Panc1 (cell line): ENCODE measurements at places on chromosomes 3 and 15. TPM values are rescaled to one million over a fixed set of nuclear protein-coding genes. Genes with fewer than 3 reads are reported as not detected.
A peak's percentile ranks its signal among the peaks of the same experiment; 100 is the strongest.

ABI3BP gene
- 0.21 TPM for total RNA-seq

TEX9 gene
- 4.1 TPM for total RNA-seq

MRPL47 gene
- 58.7 TPM for total RNA-seq

ZIC4 gene
- not detected for total RNA-seq

CYP8B1 gene
- total RNA-seq = 0.08 TPM

LRRN1 gene
- total RNA-seq = 0.13 TPM

POLQ gene
- total RNA-seq = 11.9 TPM

LMLN gene
- total RNA-seq = 21.8 TPM

- DNase-seq = no peak
Observed at GRCh38 chr3:71133865-71134264, 449.7 kb downstream of the FOXP1 start.

- no peak for DNase-seq
Observed at GRCh38 chr3:41369838-41370237, 170.5 kb downstream of the CTNNB1 start.

GRCh38 chr3:15271785-15272381, 60.5 kb downstream of the SH3BP5 start:
- DNase-seq = no peak

GRCh38 chr3:30233913-30234646, 372.3 kb upstream of the TGFBR2 start:
- DNase-seq = no peak

DNA sequence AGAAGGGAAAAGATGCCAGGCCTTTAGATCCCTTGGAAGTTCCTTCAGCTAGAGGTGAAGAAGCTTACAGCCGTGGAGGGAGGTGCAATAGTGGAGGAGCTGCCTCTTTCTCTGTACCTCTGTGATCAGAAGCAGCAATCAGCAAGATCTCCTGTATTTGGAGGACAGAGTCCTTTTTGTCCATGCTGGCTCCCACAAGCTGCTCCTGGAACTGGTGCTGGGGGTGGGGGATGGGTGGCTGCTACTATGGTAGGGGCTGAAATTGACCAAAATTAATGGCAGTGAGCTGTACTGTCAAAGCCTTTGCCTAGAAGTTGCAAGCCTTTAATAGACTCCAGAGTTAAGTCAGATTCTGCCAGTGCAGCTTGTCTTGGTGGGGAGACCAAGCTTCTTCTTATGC, 18.2 kb downstream of the PTPN23 start:
- DNase-seq = no peak

DNA sequence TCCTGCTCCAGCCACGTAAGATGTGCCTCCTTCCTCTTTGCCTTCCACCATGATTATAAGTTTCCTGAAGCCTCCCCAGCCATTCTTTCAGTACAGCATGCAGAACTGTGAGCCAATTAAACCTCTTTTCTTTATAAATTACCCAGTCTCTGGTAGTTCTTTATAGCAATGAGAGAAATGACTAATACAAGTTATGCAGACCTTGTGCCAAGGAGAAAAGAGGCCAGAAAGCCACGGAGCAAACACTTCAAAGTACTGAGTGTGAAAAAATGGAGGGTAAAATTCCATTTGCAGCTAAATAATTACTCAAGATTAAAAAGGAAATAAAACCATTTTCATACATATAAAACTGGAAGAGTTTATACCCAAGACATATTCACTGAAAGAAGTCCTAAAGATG, 213.6 kb upstream of the LINGO1 start:
- DNase-seq = no peak

DNA sequence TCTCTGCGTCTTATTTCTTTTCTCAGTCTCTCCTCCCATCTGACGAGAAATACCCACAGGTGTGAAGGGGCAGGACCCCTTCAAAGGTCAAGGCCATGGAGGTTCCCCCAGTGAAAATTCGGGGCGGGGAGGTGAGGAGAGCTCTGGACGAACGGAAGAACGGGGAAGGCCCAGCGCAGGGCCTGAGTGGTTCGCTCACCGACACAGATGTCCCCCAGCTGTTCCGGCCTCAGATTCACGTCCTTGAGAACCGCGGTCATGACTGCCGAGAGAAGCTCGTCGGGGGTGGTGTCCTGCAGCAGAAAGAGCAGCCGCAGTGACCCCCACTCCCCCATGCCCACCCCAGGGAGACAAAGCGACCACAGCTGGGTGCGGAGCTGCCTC, 542 bp downstream of the ACAA1 start:
- DNase-seq = no peak

DNA sequence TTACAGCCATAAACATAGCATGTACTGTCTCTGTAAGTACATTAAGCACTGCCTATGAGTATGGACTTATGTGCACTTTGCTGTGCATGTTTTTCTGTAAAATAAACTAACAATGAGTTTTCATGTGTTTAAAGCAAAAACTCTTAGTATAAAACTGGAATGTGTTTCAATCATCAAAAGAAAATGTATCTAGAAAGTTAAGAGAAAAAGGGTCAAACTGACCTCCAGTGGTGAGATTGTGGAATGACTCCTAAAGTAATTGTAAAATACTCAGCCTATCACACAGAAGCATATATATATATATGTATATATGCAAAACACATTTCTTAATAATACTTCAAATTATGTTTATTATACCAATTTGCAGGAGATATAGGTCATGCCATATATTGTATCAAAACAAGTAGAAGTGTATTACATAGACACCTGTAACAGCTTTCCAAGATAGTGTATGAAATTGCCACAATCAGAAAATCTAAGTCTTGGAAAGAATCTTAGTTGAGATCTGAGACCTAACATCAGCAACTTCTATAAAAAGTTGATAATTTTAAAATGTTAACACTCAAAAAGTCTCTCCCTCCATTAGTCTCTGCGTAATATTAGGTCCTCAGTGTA, 199.6 kb downstream of the FMN1 start:
- DNase-seq = peak; percentile 20

GRCh38 chr3:13391308-13391707, 28.8 kb downstream of the NUP210 start:
- no peak for DNase-seq

DNA sequence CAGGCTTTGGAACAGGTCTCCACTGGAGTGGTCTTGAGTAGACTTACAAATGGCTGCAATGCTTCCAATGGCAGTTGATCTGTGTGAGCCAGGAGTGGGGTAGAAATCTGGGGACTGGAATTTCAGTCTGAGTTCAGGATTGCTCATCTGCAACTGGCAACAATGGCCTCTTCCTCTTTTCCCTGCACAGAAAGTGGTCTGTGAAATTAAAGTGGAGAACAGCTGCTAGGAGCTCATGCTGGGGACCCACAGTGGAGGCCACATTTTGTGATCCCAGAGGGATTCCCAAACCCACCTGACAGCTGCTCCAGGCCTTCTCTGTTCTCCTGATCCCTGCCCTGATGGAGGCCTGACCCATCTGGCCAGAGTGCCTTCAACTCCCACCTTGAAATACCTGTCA, 49.6 kb downstream of the CEMIP start:
- no peak for DNase-seq

DNA sequence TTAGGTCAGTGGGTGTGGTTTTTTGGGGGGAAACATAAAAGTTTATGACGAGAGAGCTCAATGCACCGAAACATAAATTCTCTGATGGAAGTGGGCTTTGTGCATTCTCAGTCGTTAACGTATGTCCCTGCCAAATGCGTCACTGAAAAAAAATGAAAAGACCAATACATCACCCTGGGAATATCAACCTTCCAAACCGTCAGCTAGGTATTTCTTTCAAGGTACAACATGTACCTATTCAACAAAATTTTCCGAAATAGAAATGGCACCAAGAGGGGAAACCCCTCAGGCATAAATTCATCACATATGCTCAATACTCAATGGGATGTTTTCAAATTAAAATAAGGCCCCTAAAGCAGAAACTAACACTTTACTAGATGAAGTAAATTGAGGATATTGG, 266.6 kb upstream of the SUCLG2 start:
- DNase-seq = no peak

DNA sequence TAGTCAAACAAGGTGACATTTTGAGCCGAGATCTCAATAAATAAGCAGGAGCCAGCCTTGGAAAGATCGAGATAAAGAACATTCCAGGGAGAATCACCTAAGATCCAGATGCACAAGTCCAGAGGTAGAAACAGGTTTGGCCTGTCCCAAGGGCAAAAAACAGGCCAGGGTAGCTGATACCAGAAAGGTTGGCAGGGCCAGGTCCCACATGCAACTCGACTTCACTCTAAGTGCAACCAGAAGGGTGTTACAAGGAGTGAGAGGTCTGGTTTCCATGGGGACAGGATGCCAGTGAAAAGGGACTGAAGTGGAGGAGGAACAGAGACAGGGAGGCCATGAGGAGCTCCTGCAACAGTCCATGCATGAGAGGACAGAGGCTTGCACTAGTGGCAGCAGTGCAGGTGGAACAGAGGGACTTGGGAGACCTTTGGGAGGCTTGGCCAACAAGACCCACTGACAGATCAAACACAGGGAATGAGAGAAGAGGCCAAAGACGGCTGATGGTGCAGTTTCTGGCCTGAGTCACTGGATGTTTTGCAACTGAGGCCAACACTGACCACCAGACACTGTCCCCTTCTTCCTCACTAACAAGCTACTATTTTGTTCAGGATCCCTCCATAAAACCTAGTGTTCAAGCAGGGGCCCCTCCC, 5.2 kb downstream of the TPRA1 start:
- no peak for DNase-seq

DNA sequence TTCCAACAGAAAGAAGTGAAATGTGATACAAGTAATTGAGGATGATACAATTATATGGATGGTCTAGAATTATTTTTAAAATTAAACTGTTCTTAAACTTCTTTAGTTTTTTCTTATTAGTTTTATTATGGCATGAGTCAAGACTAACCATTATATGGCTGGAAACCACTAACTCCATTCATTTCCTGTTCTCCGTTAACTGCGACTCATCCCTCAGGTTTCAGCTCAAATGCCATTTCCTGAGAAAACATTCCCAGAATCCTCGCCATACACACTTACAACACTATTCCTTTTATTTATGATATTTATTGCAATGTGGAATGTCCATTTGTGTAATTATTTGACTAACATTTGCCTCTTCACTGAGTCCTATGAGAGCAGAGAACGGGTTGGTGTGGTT, 394.1 kb downstream of the SOX2 start:
- DNase-seq = no peak

- DNase-seq = no peak
Observed at GRCh38 chr3:44416031-44417030, 61.1 kb downstream of the ZNF445 start.

GRCh38 chr3:143483214-143483613, 363.6 kb downstream of the CHST2 start:
- DNase-seq = no peak

- DNase-seq = no peak
Observed at GRCh38 chr3:37751967-37752648, 109.6 kb upstream of the CTDSPL start.
